AG04450 (cell line): ENCODE measurements at places on chromosomes 3 and 15.

- DNase-seq = no peak
Measured at GRCh38 chr3:37813403-37813802, 48.3 kb upstream of the CTDSPL start.

GRCh38 chr15:67652586-67652985, 110.1 kb downstream of the MAP2K5 start:
- no peak for DNase-seq

DNA sequence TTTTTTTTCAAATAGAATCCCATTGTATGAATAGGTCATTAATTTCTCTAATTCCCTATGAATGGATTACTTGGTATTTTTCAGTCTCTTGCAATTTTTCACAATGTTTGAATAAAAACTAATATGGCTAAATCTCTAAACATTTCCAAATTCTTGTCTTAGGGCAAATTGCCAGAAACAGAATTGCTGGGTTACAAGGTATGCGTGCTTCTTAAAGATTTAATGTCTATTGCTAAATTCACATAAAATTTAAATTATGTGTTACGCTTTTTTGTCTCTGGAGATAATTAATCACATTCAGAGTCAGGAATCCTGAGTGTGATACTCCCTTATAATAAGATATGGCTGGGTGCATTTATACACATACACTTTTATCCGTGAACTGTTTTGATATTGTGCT, 264.5 kb upstream of the TBL1XR1 start:
- no peak for DNase-seq

- DNase-seq = no peak
Measured at GRCh38 chr15:81645470-81645869, 271.5 kb upstream of the TMC3 start.
